ENCODE measurements at places on chromosomes 11 and 22.

DNA sequence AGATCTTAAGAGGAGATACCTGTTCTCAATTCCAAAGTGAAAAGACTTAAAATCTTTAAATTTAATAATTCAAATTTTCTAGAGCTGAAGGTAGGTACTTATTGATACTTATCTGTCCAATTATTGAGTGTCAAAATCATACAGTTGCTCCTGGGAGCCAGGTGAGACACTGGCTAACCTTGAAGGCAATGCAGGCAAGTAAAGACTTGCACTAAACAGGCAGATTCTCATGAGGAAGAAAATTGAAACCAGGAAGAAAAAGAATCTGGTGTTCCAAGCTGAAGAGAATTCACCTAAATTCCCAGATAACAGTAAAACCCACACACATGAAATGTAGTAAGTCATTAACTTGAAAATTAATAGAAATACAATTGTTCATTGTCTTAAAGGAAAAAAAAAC is 30.3 kb downstream of the VSIG10L2 start:
- no peak for DNase-seq

- peak; percentile 39 for DNase-seq
These were observed 59.1 kb downstream of the IGLL1 start for GRCh38 chr22:23520863-23521440.

GRCh38 chr11:104881117-104881794 is 17.0 kb downstream of the CASP12 start:
- DNase-seq: no peak

DNA sequence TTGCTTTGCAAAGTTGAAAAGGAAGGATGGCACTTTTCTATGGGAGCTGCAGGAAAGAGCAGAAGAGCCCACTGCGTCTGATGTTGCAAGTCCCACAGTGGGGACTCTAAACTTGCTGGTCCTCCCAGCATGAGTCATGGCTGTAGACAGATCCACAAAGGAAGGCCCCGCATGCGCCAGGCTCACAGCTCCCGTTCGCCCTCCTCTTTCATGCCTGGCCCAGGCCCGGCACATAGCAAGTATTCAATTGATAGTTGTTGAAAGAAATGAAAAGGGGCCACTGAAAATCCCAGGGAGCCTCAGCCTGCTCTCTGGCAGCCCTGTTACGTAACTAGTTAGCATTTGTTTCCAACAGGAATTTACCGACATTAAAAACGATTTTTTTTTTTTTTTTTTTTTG is 18.9 kb downstream of the AP1B1 start:
- no peak for DNase-seq

GRCh38 chr11:86639137-86639536 is 33.3 kb downstream of the ME3 start:
- DNase-seq: no peak

DNA sequence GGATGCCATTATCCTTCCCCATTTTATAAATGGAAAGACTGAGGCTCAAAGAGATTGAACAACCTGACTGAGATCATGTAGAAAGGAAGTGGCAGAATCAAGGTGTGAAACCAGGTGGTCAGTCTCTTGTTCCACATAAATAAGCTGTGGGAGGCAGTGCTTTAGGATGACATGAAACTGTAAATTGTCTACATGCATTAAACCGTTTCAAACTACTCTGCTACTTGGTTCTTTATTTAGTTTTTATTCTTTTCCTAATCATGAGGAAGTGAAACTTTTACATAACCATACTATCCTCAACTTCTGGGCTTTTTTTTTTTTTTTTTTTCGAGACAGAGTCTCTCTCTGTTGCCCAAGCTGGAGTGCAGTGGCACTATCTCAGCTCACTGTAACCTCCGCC is 34.9 kb downstream of the CADM1 start:
- no peak for DNase-seq

DNA sequence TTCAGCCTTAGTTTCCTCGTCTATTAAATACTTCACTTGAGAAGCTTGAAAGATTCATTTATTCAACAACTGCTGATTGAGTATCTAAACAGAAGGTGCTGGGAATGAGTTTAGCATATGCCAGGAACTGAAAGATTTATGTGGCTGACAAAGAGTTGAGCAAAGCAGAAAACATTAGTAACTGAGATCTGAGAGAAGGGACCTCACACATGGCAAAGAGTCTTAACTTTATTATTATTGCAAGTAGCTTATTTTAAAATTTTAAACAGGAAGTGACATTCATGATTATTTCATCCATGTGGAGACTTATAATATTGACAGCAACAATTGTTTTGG is 133.6 kb downstream of the CASP12 start:
- no peak for DNase-seq

GRCh38 chr22:30647536-30647935 is 12.0 kb downstream of the SLC35E4 start:
- no peak for DNase-seq

- DNase-seq: no peak
These were observed 377.4 kb upstream of the LARGE1 start for GRCh38 chr22:34297536-34298120.
